ENCODE measurements at places on chromosomes 12 and 14. TPM values are rescaled to one million over a fixed set of nuclear protein-coding genes. Genes with fewer than 3 reads are reported as not detected.

The POTEM gene
- not detected for total RNA-seq

The SLC5A8 gene
- not detected for total RNA-seq

The CCDC197 gene
- total RNA-seq = not detected

The RHOJ gene
- not detected for total RNA-seq

The PGF gene
- total RNA-seq = 3.8 TPM

The NOVA1 gene
- total RNA-seq = 4.6 TPM

The GLT1D1 gene
- not detected for total RNA-seq

The CHMP4A gene
- 80.8 TPM for total RNA-seq

The ART4 gene
- total RNA-seq = 0.09 TPM

The DIP2B gene
- total RNA-seq = 16.7 TPM

The A2M gene
- not detected for total RNA-seq
